Activated CD4-positive, alpha-beta T cell treated with anti-CD3 and anti-CD28 coated beads, Interleukin-2, Interleukin-4, amounts not matched to agents 100 ng/mL and 50 ng/mL, durations not matched to agents 16 hours and 8 hours (primary cell): ENCODE measurements at places on chromosomes 16 and 17.
A peak's percentile ranks its signal among the peaks of the same experiment; 100 is the strongest.

- DNase-seq: no peak
Measured at GRCh38 chr17:46853896-46854444, 2.6 kb downstream of the WNT9B start.

GRCh38 chr16:48607056-48607825, 2.7 kb downstream of the N4BP1 start:
- no peak for DNase-seq

DNA sequence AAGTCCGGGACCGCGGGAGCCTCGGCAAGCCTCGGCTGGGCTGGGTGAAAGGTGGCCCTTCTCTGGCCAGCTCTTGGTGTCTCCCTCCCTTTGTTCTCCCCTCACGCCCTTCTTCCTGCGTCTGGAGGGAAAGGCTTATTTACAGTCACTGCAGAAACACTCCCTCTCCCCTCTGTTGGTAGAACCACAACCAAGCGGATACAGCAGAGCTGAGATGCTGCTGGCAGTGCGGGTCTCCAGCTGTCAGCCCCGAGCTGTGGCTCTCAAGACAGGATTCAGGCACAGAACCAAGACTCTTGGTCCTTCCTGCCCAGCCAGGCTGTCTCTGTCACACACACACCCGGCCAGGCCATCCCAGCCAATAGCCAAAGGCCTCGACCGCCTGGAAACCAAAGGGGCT, 133.3 kb downstream of the ENGASE start:
- DNase-seq: no peak

- DNase-seq: no peak
Measured at GRCh38 chr17:83129676-83130075, 50.3 kb downstream of the METRNL start.

DNA sequence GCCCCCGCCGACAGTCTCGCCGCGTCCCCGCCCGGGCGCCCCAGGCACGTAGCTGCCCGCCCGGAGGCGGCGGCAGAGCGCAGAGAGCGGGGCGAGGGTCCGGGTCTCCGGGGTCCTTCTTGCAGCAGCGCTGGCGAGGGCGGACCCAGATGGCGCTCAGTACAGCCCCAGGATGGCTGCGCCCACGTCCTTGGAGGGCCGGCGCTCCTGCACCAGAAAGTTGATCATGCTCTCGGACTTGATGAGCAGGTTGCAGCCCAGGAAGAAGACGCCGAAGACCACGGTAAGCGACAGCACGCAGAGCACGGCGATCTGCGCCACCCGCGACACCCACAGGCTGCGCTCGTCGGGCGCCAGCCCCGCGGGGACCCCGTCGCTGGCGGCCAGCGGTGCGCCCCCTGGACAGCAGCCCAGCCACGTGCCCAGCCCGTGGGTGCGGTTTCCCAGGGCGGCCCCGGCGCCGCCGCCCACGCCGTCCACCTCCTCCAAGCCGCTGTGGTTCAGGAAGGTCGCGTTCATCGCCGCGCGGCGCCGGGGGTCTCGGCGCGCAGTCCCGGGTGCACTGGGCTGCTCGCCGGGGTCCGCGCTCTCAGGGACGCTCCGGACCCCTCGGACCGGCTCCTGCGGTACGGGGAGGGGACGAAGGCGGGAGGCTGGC, 435 bp downstream of the RPRML start:
- no peak for DNase-seq

- peak; percentile 60 for DNase-seq
Measured at GRCh38 chr17:74354123-74354522, 7.5 kb downstream of the BTBD17 start.

- DNase-seq: no peak
Measured at GRCh38 chr16:57000271-57001025, 11.1 kb downstream of the NLRC5 start.

DNA sequence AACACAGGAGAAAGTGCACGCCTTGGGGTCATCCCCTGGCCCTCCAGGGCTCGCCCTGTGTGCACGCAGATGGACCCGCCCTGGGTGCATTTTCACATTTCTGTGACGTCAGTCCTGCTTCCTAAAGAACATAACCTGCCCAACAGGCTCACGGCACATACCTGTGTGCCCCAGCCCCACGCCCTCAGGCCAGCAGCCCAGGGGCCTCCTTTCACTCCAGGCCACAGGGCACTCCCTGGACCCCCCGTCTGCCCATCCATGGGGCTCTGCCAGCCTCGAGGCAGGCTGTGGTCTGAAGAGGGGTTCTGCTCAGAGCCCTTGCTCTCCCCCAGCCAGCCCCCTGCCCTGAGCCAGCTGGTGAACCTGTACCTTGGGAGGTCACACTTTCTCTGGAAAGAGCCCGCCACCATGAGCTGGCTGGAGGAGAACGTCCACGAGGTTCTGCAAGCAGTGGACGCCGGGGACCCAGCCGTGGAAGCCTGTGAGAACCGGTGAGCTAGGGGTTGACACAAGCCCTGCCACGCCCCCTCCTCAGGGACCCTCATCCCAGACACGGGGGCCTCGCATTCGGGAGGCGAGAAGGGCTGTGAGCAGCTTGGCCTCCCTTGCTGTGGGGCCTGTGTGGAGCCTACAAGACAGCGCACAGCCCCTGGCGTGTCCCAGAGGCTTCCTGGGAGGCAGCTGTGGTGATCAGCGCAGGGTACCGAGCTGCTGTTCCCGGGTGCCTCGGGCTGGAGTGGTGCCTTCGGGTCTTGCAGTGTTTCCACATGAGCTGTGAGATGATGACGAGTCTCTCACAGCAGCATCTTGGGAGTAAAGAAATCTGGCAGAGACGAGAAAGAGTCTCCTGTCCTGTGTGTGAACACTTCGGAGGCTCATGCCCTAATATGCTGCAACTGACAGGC, 13.8 kb upstream of the MC1R start:
- DNase-seq: no peak

- no peak for DNase-seq
Measured at GRCh38 chr17:14904386-14904785, 360.7 kb downstream of the PMP22 start.

- DNase-seq: no peak
Measured at GRCh38 chr16:11175106-11175786, 80.8 kb downstream of the SOCS1 start.

DNA sequence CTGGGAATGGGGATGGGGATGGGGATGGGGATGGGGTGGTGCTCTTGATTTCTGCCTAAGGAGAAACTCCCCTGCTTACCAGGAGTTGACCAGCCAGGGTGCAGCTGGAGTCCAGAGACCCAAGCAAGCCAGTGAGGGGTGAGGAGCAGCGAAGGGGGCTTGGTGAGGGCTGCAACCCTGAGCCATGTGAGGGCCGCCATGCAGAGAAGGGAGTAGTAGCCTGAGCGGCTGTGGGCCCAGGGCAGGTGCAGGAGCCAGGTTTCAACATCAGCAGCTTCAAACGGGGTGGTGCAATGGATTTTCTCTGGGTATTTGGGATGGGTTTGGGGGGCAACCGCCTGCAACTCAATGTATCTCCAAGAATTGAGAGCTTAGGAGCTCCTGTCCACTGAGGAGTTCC, 35.2 kb downstream of the COX4I1 start:
- DNase-seq: no peak

- no peak for DNase-seq
Measured at GRCh38 chr17:3636908-3637373, 381 bp downstream of the CTNS start.

GRCh38 chr16:50671644-50672260, 9.4 kb downstream of the SNX20 start:
- peak; percentile 59 for DNase-seq

- no peak for DNase-seq
Measured at GRCh38 chr17:27461192-27461859, 5.1 kb downstream of the KSR1 start.

GRCh38 chr16:85084841-85085510, 27.3 kb downstream of the CIBAR2 start:
- DNase-seq: no peak

GRCh38 chr16:81292936-81293335, 21.8 kb upstream of the GAN start:
- no peak for DNase-seq
